ENCODE measurements at places on chromosomes 7 and 10.

- no peak for DNase-seq
These were observed 359.5 kb upstream of the NPSR1 start for GRCh38 chr7:34298492-34299013.

DNA sequence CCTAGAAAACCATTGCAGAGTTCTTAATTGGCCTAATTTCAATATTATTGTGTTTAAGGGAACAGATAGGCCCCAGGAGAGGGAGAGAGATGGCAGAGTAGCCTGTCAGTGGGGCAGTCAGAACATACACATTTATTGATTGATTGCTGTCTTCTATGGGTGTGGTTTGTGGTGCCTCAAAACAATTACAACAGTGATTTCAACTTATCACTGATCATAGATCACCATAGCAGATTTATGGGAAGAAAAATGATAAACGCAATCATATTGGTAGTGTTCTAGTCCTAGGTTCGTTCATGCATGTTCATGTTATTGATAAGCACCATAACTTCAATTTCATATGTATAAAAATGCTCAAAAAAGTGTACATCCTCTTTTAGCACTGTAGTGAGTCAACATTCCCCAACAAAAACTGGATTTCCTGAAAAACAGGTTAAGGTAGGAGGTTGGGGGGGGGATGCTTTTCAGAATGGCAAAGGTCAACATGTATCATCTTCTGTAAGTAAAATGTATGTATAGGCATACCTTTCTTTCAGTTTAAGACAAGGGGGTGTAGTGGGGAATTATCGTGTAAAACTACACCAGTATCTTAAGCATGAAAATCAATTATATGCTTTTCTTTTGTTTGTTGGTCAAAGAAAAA lies 1.1 kb upstream of the TNKS2 start:
- DNase-seq, result no peak

DNA sequence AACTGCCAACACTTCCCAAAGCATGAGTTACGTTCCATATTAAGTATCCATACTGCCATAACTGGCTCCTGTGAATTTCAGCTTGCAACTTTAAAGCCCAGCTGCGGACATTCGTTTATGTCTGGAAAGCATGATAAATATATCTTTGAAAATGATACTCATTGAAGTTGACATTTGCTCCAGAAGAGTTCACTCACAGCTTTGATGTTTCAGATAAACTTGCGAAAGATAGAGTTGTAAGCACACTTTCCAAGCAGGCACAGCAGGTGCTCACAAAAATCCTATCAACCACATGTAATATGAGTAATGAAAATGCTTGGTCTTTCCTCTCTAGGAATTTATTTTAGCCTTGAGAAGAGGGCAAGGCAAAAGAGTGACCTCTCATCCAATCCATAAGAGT lies 4.5 kb downstream of the CHCHD3 start:
- no peak for DNase-seq

- DNase-seq, result no peak
These were observed 56.7 kb downstream of the SCD start for GRCh38 chr10:100403734-100404133.

- no peak for DNase-seq
These were observed 50.3 kb upstream of the EGR2 start for GRCh38 chr10:62866451-62866850.

DNA sequence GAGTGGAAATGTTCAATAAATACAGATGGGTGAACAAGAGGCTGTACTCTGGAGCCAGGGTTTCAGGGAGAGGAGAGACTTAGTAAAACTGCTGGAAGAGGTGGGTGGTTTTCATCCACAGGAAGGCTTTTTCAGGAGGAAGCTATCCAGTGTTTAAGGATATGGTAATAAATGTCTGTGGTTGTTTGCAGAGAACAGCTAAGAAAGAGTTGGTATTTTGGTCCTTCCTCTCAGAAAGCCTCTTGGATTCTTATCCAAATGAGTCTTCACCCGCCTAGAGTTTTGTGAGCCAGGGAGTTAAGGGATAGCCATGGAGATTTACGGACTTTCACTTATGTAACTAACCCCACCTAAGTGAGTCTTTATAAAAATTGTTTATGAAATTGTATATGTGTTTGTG lies 95.7 kb downstream of the GNAI1 start:
- no peak for DNase-seq

DNA sequence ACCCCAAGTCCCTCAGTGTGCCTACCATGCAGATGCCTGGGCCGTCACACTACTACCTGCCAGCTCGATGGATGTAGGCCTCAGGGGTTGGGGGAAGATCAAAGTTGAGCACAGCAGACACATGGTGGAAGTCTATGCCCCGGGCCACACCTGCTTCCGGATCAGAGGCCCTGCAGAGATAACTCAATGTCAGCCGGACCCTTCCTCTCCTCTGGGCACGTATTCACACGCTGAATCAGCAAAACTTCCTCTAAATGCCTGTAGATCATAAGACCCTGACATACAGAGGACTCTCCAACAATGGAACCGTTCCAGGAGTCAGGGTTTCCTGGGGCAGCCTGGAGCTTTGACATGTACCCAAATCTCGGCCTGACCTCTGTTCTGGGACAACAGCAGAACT lies 3.7 kb downstream of the DDX56 start:
- no peak for DNase-seq

DNA sequence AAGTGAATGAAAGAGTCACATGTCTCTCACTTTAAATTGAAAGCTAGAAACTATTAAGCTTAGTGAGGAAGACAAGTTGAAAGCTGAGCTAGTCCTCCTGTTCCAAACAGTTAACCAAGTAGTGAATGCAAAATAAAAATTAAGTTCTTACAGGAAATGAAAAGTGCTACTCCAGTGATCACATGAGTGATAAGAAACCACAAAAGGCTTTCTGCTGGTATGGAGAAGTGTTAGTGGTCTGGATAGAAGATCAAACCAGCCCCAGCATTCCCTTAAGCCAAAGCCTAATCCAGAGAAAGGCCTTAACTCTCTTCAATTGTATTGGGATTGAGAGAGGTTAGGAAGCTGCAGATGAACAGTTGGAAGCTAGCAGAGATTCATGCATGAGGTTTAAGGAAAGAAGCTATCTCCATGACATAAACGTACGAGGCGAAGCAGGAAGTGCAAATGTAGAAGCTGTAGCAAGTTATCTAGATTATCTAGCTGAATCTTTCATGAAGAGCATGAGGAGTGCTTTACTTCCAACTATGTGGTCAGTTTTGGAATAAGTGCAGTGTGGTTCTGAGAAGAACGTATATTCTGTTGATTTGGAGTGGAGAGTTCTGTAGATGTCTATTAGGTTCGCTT lies 261.6 kb downstream of the MDFIC start:
- DNase-seq, result no peak

DNA sequence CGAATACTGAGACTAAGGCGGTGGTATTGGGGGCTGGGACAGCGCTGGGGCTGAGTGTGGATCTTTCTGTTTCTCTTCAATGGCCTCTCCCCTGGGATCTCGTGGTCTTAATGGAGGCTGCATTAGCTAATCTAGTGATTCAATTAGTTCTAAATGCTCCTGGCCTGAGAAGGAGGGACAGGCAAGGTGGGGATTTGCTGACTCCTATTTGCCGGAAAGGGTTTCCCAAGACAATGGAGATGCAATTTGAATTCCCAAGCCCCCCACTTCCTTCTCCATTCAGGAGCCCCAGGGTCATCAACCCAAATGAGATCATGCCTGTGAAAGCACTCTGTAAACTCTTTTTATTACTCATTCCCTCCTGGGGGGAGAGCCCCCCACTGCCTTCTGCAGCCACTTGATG lies 111.7 kb upstream of the PLXNA4 start:
- DNase-seq, result no peak

GRCh38 chr10:66350622-66351399 lies 575.0 kb upstream of the LRRTM3 start:
- DNase-seq, result no peak

GRCh38 chr7:152754075-152754730 lies 5.3 kb upstream of the ACTR3B start:
- DNase-seq, result no peak

GRCh38 chr7:80766724-80767123 lies 128.3 kb downstream of the CD36 start:
- DNase-seq, result no peak

DNA sequence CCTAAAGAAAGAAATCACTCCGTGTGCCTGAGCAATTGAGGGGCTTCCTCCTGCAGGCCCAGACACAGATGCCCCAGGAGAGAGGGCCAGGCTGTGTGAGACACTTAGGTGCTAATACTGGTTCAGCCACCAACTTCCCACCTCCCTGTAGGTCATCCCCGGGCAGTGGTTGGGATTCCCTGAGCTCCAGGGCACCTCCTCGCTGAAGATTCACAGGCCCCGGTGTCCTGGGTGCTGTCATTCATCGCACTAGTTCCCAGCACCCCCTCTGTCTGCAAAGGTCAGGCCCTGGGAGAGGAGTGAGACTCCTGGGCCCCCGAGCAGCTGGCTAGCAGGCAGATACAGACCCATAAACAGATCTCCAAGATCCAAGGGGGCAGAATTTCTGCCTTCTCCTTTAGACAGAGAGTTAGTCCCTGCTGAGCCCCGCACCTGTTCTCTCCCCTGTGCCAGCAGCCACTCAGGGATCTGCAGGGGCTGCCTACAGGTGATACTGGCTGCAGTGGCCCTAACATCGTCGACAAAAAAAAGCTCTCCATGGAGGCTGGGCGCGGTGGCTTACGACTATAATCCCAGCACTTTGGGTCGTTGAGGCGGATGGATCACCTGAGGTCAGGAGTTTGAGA lies 38.2 kb upstream of the GTF2I start:
- no peak for DNase-seq

- DNase-seq, result no peak
These were observed 329.2 kb upstream of the ZMIZ1 start for GRCh38 chr10:78739444-78740053.

DNA sequence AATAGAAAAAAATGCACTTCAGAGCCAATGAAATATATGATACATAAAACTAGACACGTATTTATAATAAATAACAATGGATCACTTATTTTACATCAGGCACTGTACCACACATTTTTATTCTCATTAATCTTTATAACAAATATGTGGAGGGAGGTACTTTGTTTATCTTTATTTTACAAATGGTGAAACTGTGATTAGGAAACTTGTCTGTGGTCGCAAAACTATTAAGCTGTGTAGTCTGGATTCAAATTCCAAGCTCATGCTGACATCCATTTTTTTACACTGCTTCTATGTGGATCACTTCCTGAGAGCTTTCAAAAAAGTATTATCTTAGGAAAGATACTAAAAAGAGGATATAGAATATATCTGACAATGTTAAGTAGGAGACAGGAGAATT lies 978.6 kb downstream of the SORCS1 start:
- no peak for DNase-seq

- no peak for DNase-seq
These were observed 208.1 kb downstream of the TCF7L2 start for GRCh38 chr10:113158183-113158582.

- DNase-seq, result no peak
These were observed 638.1 kb upstream of the CNTNAP2 start for GRCh38 chr7:145478541-145478940.
